Glomerular endothelial cell (primary cell): ENCODE measurements at places on chromosomes 12 and 14. TPM values are rescaled to one million over a fixed set of nuclear protein-coding genes. Genes with fewer than 3 reads are reported as not detected.

GRCh38 chr14:80699861-80700260 lies 241.7 kb downstream of the CEP128 start:
- no peak for DNase-seq

DNA sequence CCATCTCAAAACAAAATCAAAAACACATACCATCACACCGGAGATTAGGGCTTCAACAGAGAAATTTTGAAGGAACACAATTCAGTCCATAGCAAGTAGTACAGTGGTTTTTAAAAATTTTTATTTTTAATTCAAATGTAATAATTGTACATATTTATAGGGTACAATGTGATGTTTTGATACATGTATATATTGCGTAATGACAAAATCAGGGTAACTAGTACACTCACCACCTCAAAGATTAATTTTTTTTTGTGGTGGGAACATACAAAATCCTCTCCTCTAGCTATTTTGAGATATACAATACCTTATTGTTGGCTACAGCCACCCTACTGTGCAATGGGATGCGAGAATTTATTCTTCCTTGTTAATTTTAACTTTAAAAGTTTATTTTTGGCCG lies 26.0 kb upstream of the ETFBKMT start:
- DNase-seq, result no peak

DNA sequence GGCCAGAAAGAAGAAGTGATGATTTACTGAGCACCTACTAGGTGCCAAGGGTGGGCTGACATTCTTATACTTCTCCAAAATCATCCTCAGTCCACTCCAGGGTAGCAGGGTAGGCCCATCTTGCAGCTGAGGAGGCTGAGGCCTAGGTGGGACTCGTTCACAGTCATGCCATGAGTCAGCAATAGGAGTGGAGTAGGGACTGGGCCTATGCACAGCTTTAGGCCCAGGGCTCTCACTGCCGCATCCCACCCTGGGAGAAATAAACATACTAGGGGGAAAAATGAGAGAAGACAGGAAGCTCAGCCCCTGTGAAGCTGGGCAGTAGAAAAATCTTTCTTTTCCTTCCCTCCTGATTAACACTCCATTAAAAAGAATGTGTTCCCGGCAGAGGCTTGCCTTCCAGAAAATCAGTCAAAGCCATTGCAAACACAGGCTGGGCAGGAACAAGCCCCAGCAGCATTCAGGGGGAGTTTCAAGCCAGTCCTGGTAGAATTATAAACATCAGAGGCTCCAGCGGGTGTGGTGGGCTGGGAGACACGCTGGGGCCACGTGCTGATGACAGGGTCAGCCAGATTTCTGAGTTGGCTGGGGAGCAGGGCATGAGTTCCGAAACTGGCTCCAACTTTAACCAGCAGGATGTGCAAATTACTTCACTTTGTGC lies 1.8 kb downstream of the HSPB8 start:
- no peak for DNase-seq

DNA sequence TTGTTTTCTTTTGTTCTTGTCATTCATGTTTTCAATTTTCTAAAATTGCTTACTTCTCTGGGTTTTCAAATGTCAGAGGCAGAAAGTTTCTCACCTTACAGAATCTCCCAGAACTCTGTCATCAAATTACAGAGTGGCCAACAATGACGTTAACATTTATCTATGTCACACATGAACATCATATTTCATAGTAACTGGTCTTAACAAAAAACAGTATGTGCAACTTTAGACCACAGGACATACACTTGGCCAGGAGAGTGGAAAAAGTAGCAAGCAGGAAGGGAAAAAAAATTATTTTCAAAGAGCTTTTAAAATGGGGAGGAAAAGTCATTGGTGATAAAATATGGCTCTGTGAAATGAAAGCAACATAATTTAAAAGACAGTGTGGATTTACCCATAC lies 426.5 kb downstream of the MED13L start:
- no peak for DNase-seq

DNA sequence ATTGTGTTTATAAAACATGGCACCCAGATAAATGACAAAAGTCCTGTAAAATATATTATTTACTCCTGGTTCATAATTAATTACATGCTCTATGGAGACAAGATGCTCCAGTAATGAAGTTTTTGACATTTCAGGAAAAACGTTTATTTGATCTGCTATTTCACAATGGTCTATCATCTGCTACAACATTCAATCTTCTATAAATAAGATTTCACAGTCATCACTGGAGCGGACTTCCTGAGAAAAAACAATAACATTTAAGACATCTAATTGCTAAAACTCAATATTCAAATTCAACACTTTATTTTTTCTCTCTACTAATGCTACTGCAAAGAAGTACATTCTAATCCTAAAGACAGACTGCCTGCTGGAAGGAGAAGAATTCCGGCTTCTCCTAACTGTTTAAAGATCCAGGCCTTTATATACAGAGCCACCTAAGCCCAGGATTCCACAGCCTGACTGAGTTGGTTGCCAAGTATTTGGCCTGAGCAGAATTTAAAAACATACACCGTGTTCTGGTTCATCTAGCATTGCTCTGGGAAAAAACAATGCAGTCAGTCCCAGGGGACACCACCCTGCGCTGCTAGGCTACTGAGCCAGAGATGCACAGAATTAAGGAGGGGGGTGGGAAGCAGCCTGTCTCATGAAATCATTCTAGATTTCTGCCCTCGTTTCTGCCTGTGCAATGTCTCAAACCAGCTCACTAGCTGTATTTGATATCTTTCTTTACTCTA lies 58.0 kb downstream of the TMTC1 start:
- no peak for DNase-seq

GRCh38 chr12:91021076-91021475 lies 16.3 kb upstream of the EPYC start:
- DNase-seq, result no peak

- no peak for DNase-seq
Observed at GRCh38 chr12:47808050-47808449, 11.7 kb downstream of the HDAC7 start.

DNA sequence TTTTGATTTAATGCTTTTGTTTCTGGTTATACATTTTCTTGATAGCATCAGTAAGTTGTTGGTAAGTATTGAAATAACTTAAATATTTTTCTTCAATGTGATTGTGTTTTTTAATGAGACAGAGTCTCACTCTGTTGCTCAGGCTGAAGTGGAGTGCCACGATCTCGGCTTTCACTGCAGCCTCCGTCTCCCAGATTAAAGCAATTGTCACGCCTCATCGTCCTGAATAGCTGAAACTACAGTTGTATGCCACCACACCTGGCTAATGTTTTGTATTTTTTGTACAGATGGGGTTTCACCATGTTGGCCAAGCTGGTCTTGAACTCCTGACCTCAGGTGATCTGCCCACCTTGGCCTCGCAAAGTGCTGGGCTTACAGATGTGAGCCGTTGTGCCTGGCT lies 78.8 kb downstream of the FGD4 start:
- no peak for DNase-seq

- DNase-seq, result no peak
Observed at GRCh38 chr14:96741151-96741977, 55.8 kb upstream of the VRK1 start.

- DNase-seq, result no peak
Observed at GRCh38 chr14:57657487-57657886, 163.8 kb upstream of the CCDC198 start.

GRCh38 chr12:103560604-103561101 lies 26.4 kb upstream of the STAB2 start:
- no peak for DNase-seq

- DNase-seq, result no peak
Observed at GRCh38 chr12:121801595-121802484, 2.0 kb upstream of the SETD1B start.

The PLEK2 gene
- total RNA-seq, result 11.3 and 13.8 TPM in 2 replicates

The OASL gene
- total RNA-seq, result 0.39 and 2.4 TPM in 2 replicates

The RFLNA gene
- 0.41 and 0.87 TPM in 2 replicates for total RNA-seq

The TMEM63C gene
- total RNA-seq, result 0.35 and 0.82 TPM in 2 replicates

The KCNJ8 gene
- 0.10 and 0.41 TPM in 2 replicates for total RNA-seq

The ACVRL1 gene
- total RNA-seq, result 933 and 964 TPM in 2 replicates

The PRH1 gene
- 2.1 and 25.2 TPM in 2 replicates for total RNA-seq

The TRIM9 gene
- 0.06 and 0.19 TPM in 2 replicates for total RNA-seq

The HAL gene
- 0.06 TPM in 1 of 2 replicates, not detected in the other for total RNA-seq
